ENCODE measurements at places on chromosomes 4 and X.

DNA sequence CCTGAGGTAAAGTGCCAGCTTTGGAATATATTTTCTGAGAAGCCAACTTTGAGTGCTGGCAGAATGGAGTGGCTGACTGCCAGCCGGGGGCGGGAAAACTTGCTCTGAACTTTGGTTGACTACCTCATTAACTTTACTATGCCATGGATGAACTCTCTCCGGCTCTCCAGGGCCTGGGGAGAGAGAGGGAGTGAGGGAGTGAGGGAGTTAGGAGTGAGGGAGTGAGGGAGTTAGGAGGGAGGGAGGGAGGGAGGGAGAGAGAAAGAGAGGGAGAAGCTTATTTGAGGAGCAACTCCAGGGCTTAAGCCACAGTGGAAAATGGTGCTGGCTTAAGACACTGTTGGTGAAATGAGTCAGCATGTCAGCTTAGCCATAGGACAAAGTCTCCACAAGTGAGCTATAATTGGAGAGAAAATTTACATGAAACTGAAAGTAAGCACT lies 280.9 kb upstream of the RPS6KA3 start:
- no peak for DNase-seq

DNA sequence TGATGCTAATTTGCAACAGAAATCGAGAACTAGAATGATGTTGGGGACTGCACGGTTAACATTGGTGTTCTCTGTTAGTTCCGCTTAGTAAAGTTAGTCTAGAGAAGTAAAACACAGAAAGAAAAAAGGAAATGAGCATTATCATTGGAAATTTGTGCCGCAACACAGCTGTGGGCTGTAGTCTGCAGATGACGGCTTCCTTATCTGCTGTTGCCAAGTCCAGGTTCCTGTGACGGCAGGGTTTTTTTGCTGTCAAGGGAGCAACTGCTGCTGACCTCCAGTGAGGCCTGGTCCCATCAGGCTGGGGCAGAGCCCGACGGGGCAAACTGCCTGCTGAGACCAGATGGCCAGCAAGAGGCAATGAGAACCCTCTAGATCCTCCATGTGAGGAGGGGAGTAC lies 38.9 kb upstream of the PHEX start:
- no peak for DNase-seq

DNA sequence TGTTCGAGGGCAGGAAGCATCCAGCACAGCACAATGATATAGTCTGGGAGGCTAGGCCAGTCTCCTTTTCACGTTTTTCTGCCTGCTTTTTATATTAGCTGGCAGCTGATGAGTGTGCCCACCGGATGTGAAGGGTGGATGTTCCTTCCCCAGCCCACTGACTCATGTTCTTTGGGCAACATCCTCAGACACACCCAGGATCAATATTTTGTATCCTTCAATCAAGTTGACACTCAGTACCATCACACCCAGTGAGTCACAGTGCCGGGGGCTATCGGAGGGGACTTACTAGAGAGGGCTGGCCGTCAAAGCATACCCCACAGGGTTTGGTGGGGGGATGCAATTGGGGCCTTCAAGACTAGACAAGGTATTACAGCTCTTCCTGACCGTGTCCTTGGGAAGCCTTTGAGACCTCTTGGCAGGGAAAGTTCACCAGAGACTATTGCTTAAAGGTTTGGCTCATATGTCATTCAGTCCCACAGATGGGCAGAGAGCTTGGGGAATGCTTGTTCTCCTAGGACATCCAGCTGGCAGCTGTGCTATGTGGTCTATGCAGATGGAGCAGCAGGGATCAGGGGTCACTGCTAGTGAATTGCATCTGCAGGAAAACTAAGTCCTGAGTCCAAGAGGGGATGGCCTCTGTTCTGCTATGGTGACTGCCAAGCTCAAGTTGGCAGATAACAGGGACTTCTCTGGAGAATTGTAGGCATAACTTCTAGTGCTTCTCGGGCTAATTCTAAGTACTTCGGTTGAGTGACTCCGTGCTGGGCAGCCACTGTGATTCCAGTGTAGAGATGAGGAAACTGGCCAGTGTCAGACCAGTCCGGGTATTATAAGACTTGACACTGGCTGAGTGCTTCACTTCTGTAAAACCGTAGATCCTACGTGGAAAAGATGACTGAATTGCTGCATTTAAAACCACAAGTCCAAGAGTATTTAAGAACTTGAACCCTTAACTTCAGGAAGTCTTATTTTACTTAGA lies 12.9 kb upstream of the WDR1 start:
- no peak for DNase-seq

- DNase-seq: no peak
Measured at GRCh38 chrX:24886916-24887315, 128.8 kb downstream of the ARX start.

GRCh38 chr4:22678940-22679854 lies 13.5 kb upstream of the GBA3 start:
- DNase-seq: no peak
